ENCODE measurements at places on chromosomes 7 and 10.

GRCh38 chr7:128742206-128742605 is 3.0 kb downstream of the CALU start:
- no peak for DNase-seq

DNA sequence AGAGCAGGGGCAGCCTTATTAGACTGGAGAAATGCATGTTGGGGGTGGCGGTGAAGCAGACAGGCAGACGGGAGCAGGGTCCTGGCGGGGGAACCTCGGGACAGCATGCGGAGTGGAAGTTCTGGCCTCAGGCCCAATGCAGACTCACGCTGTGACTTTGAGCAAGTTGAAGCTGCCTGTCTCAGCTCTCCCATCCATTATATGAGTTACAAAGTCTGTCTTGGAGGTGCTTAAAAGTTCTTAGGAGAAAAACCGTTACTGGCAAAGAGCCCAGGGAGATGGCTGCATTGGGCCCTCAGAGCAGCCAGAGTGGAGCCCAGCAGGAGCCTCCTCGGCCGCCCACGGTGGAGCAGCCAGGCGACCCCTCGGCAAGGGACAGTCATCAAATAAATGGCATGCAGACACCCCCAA is 509.5 kb downstream of the PLXNA4 start:
- DNase-seq, result peak; percentile 80

DNA sequence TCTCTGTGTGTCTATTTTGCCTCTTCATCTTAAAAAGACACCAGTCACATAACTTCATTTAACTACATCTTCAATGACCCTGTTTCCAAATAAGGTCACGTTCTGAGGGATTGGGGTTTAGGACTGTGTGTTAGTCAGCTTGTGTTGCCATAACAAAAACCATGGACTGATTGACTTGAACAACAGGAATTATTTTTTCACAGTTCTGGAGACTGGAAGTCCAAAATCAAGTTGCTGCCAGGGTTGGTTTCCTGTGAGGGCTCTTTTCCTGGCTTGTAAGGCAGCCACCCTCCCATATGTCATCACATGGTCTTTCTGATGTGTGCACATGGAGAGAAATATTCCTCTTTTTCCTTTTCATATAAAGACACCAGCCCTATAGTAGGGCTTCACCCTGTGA is 55.3 kb downstream of the REEP3 start:
- DNase-seq, result no peak

GRCh38 chr10:97813311-97813710 is 36.3 kb upstream of the GOLGA7B start:
- no peak for DNase-seq

- DNase-seq, result no peak
Measured at GRCh38 chr7:97971120-97971989, 18.6 kb downstream of the OCM2 start.

DNA sequence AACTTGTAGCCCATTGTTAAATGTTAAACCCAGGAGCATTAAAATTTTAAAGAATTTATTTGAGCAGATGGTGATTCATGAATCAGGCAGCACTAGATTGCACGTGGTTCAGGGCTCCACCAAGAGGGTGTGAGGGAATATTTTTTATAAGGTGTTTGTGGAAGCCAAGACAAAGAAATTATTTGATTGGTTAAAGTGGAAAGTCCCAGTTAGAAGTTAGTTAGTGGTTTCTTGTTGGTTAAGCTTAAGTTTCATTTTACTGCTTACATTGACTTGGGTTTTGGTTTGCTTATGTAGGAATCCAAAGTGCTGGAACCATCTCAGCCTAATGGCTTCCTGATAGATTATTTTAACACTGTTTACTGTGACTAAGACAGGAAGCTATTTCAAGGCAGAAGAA is 906.2 kb downstream of the LRMDA start:
- no peak for DNase-seq

DNA sequence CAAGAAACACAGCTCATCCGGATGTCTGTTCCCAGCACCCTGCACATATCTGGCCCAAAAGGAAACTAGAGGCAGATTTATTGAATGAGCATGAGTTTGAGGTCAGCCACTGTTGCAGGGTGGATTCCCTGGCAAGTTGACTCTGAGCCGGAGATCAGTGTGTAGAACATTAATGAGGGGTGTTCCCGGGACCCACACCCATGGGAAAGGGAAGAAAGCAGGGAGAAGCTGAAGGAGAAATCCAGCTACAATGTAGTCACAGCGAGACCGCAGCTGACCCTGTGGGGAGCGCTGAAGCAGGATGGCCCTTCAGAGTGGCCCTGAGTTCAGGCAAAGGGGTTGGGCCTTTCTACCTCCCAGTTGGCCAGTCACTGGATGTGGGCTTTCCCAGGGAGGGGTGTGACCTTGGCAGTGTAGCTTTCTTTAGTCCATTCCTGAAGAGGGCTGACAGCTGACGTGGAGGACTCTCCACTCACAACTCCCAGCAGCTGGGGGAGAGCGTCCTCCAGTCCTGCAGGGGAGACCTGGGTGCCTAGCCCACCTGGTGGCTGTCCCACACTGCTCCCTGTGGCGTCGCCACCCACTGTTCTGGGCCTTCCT is 324.2 kb upstream of the ZMIZ1 start:
- no peak for DNase-seq

DNA sequence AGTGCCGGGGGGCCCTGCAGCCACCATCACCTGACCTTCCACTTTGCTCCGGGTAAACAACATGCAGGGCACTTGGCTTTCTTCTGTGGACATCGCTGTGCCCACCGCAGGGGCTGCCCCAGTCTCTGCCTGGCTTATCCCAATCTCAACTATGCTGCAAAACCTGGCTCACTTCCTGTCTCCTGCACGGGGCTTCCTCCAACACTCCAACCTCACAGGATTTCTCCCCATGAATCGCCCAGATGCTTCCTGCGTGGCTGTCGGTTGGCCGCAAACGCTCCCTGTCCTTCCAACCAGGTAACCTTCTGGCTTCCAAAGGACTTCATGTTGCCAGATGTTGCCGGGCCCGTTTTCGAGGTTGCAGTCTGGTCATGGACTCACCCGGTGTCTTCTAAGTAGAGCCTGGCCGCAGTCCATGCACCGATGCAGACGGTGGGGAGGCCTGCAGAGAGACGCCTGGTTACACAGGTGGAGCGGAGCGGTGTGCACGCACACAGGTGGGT is 109.0 kb downstream of the VIPR2 start:
- DNase-seq, result peak; percentile 19

Measured in tibial artery (tissue), 4 donors.